ENCODE measurements at places on chromosomes 12 and 14.

DNA sequence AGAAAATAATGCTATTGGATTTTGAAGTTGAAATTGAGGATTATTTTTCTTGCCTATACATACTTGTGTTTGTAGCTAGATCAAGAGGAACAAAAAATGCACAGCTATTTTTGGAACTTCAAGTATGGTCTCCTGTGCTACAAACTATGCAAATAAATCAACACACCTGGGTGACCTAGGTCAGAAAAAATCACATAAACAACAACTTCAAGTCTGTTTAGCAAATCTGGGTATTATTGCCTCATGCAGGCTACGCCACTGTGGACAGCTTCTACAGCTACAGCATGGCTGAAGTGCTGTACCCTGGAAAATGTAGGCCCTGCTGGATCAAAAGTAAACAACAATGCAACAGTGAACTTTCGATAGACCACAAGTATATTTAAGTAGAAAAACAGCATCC, 87.5 kb downstream of the SLC6A15 start:
- no peak for DNase-seq

GRCh38 chr14:95871531-95871930, 5.1 kb upstream of the TUNAR start:
- no peak for DNase-seq

- no peak for DNase-seq
These were observed 10.4 kb upstream of the MIPOL1 start for GRCh38 chr14:37187294-37187693.

- DNase-seq = no peak
These were observed 1250.1 kb downstream of the TMEM121 start for GRCh38 chr14:106776395-106776983.

DNA sequence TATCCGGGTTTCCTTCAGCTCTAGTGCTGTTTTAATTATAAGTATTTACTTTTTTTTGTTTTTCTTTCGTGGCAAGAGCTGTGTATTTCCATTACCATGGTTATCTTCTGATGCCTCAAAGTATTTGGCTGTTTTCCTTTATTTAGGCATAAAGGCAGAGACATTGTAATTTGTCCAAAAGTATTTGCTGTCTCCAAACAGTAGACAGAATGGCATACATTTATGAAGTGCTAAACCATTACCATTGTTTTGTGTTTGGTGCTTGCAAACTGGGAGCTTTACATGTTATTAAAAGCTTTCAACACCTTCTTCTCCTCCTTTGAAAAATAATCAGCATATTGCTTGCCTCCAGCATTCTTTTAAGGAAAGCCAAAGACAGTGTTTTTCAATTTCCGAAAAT, 46.3 kb downstream of the FLRT2 start:
- no peak for DNase-seq

- no peak for DNase-seq
These were observed 52.4 kb downstream of the PHLDA1 start for GRCh38 chr12:75979181-75979580.

GRCh38 chr12:51863933-51864832, 15.7 kb upstream of the FIGNL2 start:
- no peak for DNase-seq

DNA sequence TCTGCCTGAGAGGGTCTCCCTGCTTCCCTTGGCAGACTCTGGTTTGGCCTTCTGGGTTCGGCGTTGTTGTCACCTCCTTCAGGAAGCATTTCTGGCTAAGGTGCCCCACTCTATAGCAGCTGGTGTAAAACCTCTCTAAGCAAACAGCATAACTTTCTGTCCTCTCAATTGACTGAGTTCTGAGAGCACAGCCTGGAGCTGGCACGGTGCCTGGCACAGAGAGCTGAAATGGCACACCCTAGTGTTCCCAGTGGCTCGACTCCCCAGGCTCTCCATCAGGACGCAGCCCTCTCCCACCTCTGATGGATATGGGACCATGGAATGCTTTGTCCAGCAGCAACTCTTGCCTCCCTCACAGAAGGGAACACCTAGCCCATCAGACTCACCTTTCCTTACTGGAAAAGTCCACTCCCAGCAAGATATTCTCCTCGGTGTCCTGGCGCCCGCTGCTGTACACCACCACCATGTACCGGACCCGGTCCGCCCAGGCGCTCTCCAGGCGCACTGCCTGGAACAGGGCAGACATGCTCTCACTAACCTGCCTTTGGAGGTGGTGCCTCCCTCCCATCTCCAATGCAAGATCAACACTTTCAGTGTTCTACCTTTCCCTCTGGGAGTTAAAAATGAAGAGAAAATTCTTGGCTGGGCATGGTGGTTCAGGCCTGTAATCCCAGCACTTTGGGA, 40.6 kb downstream of the SSH1 start:
- no peak for DNase-seq

DNA sequence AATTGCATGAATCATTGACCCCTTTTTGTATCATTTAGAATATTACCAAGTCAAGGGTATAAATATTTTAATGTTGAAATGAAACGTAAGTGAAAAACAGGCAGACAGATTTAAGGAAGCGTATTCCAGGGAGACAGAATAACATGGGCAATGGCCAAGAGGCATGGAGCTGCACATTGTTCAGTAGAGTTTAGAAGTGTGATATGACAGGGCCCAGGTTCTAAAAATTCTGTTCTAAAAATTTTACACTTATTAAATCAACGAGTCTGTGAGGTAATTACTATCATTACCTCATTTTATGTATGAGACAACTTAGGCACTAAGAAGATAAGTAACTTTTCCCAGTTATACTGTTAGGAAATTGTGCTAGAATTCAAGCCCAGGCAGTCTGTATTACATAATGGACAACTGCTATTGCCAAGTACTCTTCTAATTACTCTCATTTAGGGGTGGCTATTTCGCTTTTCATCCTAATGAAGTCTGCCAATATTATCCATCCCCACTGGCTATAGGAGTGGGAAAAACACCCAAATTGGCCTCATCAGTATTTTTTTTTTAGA, 103.2 kb upstream of the NAV3 start:
- no peak for DNase-seq

DNA sequence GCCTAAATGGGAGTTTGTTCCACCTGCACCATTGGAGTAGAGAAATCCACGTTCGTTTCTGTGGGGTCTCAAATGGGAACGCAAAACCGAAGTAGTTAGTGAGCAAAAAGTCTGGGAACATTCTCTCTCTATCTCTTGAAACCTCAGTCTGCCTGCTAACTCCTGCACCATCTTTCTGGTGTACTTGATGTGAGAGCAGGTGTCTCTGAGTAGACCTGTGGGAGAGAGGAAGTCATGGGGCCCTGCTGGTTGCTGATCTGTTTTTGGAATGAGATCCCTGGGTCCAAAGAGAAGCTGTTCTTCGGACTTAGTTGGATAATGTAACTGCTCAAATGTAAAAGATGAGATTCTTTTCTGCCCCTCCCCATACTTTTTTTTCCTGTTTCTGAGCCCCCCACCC, 57.3 kb downstream of the MAX start:
- no peak for DNase-seq

Data from stimulated activated CD4-positive, alpha-beta T cell treated with anti-CD3 and anti-CD28 coated beads, Interleukin-1b, Interleukin-23, amount 100 ng/mL, for 24 hours (primary cell).